Kasumi-1 (cell line): ENCODE measurements at places on chromosomes 5 and 9.

GRCh38 chr5:75701856-75702255 lies 15.4 kb downstream of the POC5 start:
- no peak for DNase-seq

DNA sequence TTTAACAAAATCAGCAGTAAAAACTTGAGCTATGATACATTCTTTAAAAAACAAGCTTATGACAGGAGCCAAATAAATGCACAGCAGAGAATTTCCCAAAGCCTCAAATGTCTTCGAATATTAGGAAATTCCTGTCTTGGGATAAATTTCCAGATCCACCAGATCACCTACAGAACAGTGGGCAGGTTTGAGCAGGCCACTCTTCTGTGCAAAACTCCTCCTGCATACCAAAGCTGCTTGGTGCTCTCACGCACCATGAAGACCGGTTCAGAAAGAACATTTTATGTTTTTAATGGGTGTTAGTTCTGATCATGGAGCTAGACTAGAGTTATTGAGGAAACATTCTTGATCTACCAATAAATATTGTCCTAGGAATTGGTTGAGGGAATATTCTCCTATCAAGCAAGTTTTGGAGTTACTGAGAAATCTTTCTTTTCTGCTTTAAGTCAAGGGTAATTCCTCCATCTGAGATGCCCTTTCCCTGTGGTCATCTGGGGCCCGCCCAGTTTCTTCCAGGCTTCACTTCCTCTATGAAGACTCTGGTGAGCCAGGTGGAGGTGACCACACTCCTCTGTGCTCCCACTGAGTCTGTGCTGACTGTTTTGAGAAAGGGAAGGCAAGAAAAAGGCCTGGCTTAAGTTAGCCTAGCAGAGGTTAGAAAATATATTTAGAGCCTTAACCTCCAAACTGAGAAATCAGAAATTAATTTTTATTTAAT lies 17.9 kb downstream of the TNFSF15 start:
- DNase-seq = no peak

GRCh38 chr5:72518001-72518683 lies 10.9 kb upstream of the ZNF366 start:
- peak; percentile 83 for DNase-seq

GRCh38 chr9:81119591-81119990 lies 569.8 kb downstream of the TLE1 start:
- DNase-seq = no peak

DNA sequence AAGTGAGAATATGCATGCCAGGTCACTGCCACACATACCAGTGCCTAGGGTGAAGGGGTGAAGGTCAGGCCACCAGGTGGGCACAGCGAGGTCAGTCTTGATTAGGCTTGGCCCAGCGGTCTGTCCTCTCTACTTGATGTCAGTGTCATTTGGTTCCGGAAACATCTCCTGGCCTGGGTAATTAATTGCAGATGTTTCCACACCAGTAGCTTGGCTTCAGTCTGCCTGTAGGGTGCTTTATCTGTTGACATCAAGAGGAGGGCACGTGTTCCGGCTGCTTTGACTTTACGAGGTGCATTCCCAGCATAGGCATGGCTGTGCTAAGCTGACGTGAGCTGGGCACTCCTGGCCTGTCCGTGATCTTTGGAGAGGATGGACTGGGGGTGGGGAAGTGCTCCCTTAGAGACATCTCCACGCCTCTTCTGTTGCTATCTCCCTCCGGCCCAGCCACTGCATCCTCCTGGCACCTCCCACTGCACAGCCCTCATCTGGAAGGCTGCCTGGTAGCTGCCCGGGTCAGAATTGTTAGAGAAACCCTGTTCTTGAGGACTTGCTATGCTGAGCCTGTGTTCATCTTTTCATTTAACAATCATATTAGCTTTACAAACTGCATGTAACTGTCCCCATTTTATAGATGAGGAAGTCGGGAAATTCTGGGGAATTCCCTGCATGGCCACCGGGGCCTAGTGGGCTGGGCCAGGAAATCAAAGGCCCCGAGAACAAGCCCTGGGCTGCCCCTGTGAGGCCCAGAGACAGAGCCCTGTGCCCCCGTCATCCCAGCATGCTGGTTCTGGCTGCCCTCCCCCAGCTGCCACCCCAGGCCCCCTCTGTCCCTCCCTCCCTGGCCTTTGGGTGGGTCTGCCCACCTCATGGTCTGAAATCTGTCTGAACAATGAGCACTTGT lies 29.1 kb downstream of the JADE2 start:
- no peak for DNase-seq

DNA sequence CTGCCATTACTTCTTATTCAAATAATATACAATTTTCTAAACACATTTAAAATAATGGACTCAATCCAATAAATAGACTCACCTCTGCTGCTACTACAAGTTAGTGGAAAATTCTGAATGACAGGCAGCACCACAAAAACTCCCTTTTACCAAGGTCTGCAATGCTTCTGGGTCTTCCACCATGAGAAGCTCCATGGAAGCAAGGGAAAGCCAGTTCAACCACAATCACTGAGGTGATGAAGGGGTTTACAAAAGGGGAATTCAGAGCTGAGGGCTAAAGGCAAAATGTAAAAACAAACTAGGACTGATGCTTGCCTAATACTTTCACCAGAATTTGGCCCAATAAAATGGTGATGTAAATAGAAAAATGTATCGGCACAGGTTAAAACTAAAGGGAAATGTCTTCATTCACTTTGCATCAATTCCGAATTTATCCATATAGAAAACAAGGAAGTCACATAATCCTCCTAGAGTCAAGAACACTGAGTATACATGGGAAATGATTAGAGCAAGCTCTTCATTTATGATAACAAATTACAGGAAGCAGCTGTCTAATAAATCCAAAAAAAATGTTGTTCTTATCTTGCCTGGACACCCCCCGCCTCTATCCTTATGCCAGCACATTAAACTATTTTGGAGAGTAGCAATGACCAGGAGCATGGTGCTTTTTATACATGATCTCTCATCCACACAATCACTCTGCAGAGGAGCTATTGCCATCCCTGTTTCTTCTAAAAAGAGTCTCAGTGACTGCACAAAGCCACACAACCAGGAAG lies 66.3 kb upstream of the NFIB start:
- DNase-seq = no peak

GRCh38 chr5:137022725-137023124 lies 476.4 kb downstream of the SPOCK1 start:
- DNase-seq = no peak

- no peak for DNase-seq
Observed at GRCh38 chr5:93789173-93790067, 48.0 kb upstream of the POU5F2 start.

DNA sequence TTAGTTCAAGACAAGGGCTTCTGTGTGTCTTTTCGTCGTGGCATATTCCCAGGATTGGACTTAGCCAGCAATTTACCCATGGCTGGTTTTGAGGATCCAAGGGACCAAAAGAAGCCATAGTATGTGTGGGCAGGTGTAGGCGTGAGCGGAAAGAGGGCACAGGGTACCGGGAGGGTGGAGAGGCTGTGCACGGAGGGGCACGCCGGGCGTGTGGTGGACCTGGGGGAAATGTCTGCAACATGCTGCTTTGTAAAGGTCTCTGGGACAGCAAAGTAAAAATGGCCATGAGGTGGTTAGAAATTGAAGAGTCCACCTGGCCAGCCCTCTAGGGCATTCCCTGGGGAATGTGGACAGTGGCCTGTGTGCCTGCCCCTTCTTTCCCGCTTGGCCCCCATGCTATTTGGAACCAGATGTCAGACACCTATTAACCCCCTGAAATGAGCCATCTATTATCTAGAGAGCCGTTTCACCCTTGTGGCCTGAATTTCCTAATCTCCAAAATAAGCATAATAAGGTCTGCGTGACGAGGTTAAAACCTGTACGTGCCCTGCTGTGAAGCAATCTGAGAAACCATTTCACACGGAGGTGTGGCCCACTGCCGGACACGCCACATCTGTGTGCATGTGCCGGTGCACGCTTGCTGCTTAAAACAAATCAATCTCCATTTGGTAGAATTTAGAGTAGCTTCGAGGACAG lies 5.1 kb downstream of the FLT4 start:
- no peak for DNase-seq

DNA sequence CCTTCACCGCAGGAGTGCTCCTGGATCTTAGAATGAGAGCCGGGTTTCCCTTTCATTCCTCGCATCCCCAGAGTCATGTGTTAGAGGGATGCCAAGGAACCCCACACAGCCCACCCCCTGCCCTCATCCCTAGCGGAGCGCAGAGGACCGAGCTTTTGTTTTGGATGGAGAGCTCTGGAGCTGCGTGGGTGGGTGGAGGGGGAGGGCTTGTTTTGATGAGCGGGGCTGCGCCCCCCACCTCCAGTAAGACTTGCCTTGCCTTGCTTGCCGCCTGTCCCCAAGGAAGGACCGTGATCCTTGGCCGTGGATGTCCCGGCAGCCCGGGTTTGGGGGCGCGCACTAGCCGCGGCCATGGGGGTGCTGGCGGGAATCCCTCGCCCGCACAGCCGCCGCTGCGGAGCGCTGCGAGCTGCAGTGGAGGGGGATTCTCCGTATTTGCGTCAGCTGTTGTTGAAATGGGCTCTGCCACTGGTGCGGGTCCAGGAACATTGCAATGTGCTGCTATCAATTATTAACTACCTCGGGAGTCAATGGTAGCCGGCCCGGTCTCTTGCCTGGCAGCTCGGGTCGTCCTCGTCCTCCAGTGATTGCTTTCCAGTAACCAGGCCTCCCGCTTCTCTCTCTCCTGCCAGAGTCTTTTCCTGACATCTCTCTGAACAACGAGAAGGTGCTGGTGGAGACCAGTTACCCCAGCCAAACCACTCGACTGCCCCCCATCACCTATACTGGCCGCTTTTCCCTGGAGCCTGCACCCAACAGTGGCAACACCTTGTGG lies 1.0 kb downstream of the EGR1 start:
- DNase-seq = no peak

- DNase-seq = no peak
Observed at GRCh38 chr5:88480801-88481499, 212.3 kb upstream of the TMEM161B start.

DNA sequence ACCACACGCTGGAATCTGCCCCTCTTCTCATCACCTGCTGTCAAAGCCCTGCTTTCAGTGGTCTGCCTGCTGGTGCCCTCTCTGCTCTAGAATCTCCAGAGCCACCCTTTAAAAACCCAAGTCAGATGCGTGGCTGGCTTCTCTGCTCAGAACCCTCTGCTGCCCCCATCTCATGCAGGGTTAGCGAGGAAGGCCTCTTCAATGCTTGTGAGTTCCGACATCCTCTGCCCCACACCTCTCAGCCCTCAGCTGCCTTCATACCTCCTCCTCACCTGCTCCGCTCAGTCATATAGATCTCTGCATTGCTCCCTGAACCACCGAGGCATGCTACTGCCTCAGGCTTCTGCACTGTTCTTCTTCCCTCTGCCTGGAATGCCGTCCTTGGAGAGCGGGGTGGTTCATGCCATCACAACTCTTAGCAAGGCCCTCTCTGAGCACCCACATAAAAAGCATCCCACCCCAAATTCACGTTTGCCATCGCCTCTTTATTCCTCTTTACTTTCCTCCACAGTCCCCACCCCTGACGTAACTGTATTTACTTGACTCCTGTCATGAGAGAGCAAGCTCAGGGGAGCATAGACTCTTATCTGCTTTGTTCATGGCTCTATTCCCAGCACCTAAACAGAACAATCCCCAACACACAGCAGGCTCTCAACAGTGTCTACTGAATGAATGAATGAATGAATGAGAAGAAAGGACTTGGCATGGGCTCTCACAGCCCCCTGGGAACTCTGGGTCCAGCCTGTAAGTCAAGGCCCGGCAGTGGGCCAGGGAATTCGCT lies 10.4 kb downstream of the SHB start:
- no peak for DNase-seq

GRCh38 chr9:16656432-16657169 lies 213.9 kb downstream of the BNC2 start:
- peak; percentile 26 for DNase-seq

- no peak for DNase-seq
Observed at GRCh38 chr5:125198270-125198974, 452.0 kb upstream of the ZNF608 start.

- DNase-seq = no peak
Observed at GRCh38 chr9:37966412-37967013, 62.6 kb upstream of the SLC25A51 start.

DNA sequence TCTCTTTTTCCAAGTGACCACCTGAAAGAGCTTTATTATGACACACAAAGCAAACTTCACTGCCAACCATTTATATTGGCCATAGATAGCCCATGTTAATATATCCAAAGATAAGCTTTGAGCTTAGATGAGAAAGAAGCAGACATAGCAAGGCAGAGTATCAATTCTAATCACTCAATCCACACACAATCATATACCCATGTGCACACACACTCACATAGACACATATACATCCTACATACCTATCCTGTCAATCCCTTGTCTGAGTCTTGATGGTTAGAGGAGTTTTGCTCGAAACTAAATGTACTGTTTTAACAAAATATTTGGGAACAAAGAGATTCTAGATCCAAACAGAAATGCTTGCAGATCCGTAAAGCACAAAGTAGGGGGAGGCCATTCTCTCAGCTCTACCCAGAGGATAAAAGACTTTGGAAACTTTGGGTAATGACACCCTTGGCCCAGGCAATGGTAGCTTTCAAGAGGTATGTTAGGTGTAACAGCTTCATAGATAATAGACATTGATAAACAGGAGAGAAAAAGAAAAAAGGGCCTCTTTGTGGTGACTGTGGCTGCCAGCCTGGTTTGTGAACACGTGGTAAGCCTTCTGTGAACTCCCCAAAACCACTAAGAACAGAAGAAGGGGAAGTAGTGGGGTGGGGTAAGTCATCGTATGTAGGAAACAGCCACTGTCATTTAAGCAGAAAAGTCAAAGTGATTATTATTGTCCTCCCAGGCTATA lies 121.6 kb downstream of the TLR4 start:
- peak; percentile 55 for DNase-seq

DNA sequence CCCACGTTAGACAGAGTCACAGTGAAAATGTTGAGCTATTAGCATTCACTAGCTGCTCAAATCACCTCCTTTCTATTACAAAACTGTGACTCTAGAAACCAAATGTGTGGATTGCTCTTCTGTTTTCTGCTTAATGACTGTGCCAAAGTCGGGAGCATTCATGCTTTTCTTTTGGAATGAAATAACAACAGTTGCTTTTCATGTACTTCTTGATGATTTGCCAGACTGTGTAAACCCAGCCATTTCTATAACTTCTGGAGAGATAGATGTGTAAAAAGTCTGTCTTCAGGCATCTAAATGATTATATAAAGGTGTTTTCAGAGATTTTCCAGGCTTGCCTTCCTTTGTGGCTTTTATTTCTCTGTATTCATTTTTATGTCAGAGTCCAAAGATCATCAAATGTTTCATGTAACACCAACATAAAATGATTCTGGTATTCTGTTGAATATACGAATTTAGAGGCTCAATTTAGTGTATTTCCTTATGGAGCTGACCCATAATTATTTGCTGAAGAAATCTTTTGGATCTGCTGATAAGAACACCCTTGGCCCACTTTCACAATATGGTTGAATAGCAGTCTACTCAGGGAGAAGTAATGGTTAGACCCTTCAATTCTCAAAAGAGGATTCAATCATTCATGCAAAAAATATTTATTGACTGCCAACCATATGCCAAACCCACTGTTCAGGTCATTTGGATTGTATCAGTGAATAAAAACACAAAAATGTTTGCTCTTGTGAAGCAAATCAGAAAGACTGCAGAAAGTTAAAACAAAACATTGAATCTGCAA lies 581.2 kb downstream of the CDH18 start:
- no peak for DNase-seq
